ENCODE measurements at places on chromosomes 4 and X. TPM values are rescaled to one million over a fixed set of nuclear protein-coding genes. Genes with fewer than 3 reads are reported as not detected.
A peak's percentile ranks its signal among the peaks of the same experiment; 100 is the strongest.

- DNase-seq: peak; percentile 39
These were observed 58.1 kb upstream of the ADRA2C start for GRCh38 chr4:3708103-3708510.

DNA sequence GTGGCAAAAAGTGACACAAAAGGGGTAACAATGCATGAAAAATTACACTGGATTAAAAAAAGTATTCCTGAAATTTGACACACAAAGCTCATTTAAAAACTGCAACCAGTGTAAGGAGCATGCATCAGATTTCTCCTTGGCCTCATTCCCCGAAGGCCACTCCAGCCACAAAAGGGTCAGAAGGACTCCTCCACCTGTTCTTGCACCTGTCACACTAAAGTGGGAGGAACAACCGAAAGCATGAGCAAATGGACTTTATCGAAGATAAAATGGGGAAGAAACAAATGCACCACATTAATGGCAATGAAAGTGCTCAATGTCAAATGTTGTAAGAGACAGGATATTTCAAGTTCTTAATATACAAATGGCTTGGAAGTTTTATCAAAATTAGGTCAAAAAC is 88.2 kb downstream of the ADGRA3 start:
- no peak for DNase-seq

- no peak for DNase-seq
These were observed 43.5 kb downstream of the MID1 start for GRCh38 chrX:10576777-10577447.

DNA sequence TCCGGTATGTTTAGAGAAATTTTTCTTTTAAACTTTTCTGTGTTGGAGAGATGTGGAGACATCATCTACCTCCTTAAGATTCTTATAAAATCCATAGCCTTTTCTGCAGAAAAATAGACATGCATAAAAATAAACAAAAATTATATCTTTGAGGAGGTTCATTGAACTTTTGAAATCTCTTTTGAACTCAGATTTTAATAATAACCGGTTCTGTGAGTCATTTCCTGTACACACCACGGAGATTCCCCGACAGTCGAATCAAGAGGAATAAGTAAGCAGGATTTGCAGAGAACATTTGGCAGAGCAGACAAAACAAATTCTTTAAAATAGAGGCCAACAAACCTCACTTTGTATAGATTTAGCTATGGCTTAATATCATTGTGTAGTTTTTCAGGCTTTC is 918.7 kb upstream of the POU3F4 start:
- DNase-seq: no peak

DNA sequence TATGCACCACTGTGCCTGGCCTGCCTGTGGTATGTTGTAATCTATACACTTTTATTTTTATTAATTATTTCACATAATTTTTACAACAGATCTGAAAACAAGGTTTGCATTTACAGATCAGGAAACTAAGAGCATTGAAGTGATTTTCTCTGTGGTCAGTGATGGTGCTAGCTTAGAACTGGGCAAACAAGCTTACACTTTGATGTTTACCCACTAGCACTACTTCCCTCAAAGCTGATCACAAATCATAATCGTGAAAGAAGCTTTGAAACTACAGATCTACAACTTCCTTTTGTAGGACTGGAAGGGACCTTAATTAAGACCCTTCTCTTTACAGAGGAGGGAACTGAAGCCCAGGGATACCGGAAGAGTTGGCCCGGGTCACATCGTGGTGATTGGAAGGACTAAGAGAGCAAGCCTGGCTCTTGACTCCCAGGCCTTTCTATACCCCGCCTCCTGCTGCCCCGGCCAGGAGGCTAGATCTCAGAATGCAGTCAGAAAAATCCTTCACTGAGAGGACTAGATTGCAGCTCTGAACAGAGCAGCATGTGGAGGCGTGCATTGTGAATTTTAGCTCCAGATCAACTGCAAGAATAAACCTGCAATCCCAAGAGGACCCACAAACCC is 93.7 kb upstream of the ZNF827 start:
- no peak for DNase-seq

- no peak for DNase-seq
These were observed 170.4 kb upstream of the LDB2 start for GRCh38 chr4:17068891-17069290.

DNA sequence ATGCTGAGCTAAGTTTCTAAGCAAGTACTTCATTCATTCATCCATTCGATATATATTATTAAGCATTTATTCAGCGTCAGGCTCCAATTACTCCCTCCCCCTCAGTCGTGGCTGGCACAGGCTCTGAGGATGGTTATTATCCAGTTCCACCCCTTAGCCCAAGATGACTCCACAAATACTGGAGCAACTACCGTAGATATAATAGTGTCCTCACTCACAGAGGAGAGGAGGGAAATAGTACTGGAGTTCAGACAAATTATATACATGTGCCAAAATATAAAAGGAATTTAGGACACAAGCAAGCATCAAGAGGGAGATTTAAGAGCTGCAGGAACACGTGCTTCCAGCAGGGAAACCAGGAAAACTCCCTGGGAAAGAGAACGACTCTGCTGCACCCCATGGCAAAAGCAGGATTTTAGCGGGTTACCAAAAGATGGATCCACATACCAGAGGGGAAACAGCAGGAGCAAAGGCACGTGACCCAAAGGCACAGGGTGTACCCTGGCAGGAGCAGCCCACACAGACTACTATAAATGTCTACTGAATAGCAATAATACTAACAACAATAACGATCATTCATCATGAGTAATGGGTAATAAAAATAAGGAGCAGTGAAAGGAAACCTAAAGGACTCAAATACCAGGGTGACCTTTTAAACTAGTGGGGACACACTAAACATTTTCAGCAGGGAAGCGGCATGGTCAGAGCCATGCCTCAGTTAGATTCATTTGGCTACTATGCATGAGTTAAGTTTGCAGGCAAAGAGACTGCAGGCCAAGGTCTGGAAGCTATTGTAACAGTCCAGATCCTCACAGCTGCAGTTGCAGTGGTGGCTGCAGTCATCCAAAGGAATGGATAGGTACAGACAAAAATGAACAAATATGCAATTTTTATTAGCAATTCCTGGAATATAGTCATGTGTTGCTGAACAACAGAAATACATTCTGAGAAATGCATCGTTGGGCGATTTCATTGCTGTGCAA is 153.7 kb downstream of the APBB2 start:
- DNase-seq: no peak

GRCh38 chr4:169314906-169315305 is 44.1 kb upstream of the SH3RF1 start:
- DNase-seq: peak; percentile 61

GRCh38 chr4:113276464-113277170 is 227.2 kb downstream of the ANK2 start:
- no peak for DNase-seq

- DNase-seq: peak; percentile 58
These were observed 28.9 kb upstream of the MTMR1 start for GRCh38 chrX:150664290-150664689.

The LONRF3 gene
- total RNA-seq: 27.6 TPM

The UGT2B11 gene
- not detected for total RNA-seq

The STPG2 gene
- 1.1 TPM for total RNA-seq

The RIPPLY1 gene
- not detected for total RNA-seq

The ERVMER34-1 gene
- 1.5 TPM for total RNA-seq
